Lung microvascular endothelial cell (primary cell): ENCODE measurements at places on chromosomes 1 and 21. TPM values are rescaled to one million over a fixed set of nuclear protein-coding genes. Genes with fewer than 3 reads are reported as not detected.

The SYT11 gene
- 15.5 and 24.6 TPM in 2 replicates for total RNA-seq

The CFAP74 gene
- not detected in 2 replicates for total RNA-seq

The CCDC27 gene
- total RNA-seq: not detected in 2 replicates

- DNase-seq: no peak
Observed at GRCh38 chr1:19802269-19802668, 2.6 kb upstream of the TMCO4 start.

GRCh38 chr1:222275729-222276465, 272.0 kb downstream of the HHIPL2 start:
- no peak for DNase-seq

- peak; percentile 66 for DNase-seq
Observed at GRCh38 chr1:19179597-19180264, 30.3 kb downstream of the UBR4 start.

GRCh38 chr1:213868482-213868881, 119.3 kb upstream of the PROX1 start:
- DNase-seq: no peak

DNA sequence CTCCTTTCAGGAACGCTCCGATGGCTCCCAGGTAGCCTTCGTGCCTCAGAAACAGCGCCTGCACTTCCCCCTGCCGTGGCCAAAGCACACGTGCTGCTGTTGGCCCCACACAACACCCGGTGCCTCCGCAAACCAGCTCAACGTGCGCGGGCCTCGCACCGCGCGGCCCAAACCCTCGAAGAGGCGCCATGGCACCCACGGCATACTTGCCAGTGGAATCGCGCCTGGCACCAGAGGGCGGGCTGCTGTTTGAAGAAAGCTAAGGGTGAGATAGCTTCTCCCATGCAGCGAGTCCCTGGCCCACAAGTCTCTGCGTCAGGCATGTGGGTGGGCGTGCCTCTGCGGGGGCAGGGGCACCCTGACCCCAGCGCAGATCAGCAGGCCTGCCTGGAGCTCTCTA, 7.9 kb downstream of the PANK4 start:
- DNase-seq: no peak

DNA sequence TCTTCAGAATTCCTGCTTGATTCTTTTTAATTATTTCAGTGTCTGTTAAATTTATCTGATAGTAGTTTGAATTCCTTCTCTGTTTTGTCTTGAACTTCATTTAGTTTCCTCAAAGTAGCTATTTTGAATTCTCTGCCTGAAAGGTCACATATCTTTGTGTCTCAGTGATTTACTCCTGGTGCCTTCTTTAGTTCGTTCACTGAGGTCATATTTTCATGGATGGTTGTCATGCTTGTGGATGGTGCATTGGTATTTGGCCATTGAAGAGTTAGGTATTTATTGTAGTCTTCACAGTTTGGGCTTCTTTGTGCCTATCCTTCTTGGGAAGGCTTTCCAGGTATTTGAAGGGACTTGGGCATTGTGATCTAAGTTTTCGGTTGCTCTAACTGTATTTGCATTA, 267.9 kb downstream of the HHAT start:
- DNase-seq: no peak

- peak; percentile 45 for DNase-seq
Observed at GRCh38 chr1:56573311-56573710, 6.1 kb downstream of the PLPP3 start.

DNA sequence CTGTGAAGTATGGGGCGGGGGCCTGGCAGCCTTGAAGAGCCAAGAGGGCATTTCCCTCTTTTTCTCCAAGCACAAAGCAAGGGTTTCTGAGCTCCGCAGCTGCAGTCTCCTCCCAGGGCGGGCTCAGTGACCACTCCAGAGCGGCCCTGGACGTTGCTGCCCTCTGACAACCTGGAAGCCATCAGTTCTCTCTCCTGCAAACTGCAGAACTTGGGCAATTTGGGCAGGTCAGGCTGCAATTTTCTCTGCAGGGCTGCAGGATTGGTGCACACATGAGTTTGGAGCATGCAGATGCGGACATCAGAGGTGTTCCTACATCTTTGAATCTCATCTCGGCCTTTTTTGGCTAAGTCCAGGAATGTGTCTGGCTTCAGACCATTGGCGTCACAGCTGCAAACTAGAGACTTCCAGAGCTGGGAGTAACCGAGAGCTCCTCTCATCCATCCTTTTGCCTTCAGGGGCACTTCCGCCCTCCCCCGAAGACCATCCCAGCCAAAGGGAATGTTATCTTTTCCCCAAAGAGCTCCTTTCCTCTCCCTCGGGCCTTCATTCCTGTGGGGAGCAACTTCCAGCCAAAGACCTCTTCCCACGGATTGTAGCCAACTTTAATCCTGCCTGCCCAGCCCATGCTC, 139.6 kb upstream of the WNT4 start:
- no peak for DNase-seq

DNA sequence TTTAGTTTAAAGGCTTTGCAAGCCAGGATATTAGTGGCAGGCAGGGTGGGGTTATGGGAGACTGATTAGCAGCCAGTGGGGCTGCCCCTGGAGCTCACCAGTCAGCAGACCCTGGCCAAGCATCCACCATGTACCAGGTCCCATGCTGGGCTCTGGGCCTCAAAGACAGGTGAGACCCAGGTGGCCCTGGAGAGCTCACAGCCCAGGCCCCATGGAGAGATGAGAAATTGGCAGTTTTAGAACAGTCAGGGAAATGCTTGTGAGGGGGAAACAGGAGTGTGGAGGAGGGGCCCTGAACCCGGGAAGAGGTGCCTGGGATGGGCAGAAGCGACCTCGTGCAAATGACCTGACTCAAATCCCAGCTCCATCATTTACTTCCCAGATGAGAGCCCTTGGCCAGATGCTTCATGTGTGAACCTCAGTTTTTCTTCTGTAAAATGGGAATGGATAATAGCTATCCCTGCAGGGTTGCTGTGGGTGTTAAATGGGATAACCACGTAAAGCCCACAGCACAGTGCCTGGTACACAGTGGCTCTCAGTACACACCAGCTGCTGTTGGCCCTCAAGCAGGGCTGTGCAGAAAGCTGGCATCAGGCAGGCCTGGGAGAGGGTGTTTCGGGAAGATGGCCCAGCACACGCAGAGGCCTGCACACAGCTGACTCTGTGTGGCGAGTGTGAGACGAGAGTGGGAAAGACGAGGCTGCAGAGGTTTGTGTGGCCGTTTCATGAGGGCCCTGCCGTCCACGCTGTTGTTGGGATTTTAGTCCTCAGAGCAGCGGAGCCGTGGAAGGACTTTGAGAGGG, 518.5 kb downstream of the PTPRU start:
- no peak for DNase-seq

The AMY1C gene
- not detected in 2 replicates for total RNA-seq

DNA sequence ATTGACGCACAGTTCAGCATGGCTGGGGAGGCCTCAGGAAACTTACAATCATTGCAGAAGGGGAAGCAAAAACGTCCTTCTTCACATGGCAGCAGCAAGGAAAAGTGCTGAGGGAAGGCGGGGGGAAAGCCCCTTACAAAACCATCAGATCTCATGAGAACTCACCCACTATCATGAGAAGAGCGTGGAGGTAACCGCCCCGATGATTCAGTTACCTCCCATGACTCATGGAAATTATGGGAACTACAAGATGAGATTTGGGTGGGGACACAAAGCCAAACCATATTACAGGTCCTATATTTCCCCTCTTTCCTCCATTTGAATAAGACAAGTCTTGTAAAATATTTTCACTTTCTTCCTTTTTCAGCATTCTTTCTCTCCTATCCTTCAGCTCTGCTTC, 7.7 kb upstream of the TTLL7 start:
- no peak for DNase-seq

GRCh38 chr1:207181847-207182246, 77.8 kb downstream of the C4BPA start:
- DNase-seq: peak; percentile 55

DNA sequence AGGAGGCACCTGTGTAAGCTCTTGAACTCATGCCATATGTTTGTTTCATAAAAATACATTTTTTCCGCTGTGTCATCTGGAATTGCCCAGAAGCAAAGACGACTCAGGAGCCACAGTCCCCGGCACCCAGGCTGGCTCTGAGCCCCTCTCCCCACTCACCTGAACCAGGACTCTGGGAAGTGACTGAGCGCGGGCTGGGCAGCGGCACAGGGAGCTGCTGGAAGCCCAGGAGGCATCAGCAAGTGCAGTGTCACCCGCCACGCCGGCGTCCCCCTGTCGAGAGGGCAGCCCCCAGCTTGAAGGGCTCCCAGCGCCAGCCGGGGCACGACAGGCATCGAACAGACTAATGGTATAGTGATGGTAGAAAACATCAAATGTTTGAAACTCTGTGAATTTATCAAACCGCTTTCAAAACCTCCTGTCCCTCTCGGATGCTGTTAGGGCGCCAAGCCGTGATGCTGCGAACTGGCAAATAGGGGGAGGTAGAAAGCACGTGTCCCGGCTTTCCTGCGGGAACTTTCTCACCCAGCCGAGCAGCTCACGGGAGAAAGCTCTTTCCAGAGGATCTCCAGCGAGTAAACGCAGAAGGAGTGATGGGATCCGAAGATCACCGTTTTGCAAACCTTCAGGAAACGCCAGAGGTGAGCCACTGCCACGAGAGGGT, 57.8 kb upstream of the COL18A1 start:
- DNase-seq: peak; percentile 54

The AKR1A1 gene
- 189 and 290 TPM in 2 replicates for total RNA-seq

DNA sequence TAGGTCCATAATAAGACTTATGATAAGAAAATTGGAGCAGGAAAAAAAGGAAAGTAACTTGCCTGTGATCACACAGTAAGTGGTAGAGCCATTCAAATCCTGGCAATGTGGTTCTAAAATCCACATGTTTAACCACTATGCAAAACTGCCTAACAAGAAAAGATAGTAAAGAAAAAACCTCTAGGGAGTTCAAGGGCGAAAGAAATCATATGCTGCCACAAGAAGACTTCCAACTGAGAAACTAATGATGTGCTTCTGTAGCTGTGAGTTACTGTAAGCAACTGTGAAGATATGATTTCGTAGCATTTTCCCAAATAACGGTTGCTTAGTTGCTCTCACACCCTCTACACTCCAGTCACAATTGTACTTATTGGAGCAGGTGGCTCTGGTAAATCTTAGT, 20.9 kb upstream of the LYPLAL1 start:
- DNase-seq: no peak

GRCh38 chr1:204278251-204278650, 64.5 kb upstream of the GOLT1A start:
- DNase-seq: peak; percentile 19

GRCh38 chr1:227560393-227561173, 2.8 kb upstream of the ZNF678 start:
- DNase-seq: no peak

The SLC30A2 gene
- not detected in 2 replicates for total RNA-seq

The TNFRSF4 gene
- total RNA-seq: 1.5 and 4.2 TPM in 2 replicates

The TUFT1 gene
- total RNA-seq: 2.6 and 4.8 TPM in 2 replicates

DNA sequence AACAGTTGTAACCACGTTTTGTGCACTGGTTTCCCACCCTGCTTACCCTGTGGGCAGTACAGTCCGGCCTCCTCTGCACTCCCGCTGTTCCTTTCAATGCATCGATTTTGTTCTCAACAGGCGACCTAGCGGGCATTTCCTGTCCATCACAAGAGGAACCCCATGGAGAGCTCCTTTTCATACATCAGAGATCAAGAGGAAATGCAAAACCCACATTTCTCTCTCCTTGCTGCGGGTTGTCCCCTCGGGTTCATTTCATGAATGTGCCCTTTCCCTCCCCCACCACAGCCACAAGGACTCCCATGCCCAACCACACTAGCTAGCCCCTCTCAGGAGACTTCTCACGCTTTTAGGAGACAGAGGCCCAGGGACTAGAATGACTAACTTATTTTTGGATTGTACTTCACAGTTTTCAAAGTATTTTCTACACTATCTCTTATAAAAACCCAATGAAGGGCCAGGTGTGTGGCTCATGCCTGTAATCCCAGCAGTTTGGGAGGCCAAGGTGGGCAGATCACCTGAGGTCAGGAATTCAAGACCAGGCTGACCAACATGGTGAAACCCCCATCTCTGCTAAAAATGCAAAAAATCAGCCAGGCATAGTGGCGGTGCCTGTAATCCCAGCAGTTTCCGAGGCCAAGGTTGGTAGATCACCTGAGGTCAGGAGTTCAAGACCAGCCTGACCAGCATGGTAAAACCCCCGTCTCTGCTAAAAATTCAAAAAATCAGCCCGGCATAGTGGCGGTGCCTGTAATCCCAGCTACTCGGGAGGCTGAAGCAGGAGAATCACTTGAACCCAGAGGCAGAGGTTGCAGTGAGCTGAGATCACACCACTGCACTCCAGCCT, 18.4 kb downstream of the ATP1A4 start:
- DNase-seq: no peak

DNA sequence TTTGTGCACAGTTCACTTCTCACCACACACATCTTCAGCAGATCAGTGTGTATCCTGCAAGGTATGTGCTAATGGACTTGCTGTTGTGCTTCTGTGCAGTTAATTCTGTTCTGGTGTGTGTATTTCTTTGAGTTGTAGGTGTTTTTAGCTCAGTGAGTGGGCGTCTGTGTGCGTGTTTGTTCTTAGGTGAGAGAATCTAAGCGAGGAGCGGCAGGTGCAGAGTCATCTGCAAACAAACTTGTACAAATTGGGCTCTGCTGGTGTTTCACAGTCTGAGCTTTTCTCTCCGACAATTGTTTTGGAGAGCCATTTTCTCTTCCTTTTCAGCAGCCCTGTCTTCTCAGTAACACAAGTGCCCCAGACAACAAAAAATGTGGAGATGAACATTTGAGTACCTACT, 43.6 kb downstream of the ACP6 start:
- DNase-seq: no peak

The ZNF683 gene
- total RNA-seq: not detected in 2 replicates

DNA sequence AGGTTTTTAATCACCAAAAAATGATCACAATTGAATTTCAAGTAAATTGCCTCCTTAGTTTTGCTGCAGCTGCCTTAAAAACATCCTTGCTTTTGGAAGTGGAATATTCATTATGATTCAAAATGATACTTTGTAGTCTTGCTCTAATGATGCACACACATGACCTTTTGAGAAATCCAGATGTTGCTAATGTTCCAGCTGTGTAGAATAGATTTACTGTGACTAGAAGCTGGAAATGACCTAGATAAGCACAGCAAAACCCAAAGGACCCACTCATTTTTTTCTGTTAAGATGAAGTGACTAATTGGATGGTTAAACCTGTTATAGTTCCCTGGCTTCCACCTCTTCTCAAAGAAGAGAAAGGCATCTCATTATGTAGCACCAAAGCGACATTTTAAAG, 64.6 kb upstream of the RALGPS2 start:
- no peak for DNase-seq

GRCh38 chr1:112546076-112546475, 37.3 kb downstream of the WNT2B start:
- DNase-seq: no peak

DNA sequence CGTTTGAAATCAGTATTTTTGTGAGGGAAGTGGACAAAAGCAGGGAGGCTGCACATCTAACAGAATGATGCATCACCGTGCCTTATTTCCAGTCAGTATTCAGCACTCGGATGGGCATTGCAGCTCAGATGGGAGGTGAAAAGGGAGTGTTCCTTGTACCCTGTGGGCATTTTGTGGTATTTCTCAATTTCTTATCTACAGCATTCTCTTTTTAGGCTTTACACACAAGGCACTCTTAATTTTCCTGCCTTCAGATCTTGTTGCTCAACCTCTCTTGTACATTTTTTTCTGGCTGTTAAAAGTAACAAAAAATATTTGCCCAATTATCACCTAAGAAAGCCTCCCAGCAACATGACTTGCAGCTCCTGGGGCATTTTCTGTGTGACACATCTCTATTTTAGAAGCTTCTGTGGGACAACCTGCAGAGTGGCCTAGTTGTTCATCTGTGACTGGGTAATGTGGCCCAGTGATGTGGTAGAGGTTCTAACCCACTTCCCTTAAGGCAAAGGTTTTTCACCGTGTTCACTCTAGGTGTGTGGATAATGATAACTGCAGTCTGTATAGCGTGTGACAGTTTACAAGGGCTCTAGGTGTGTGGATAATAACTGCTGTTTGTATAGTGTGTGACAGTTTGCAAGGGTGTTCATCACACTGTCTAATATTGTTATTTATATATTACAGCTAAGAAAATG, 257.2 kb downstream of the PTGER3 start:
- no peak for DNase-seq

The SLC44A3 gene
- 2.0 and 4.8 TPM in 2 replicates for total RNA-seq
